NCI-H526 (cell line): ENCODE measurements at places on chromosomes 11 and 22.
A peak's percentile ranks its signal among the peaks of the same experiment; 100 is the strongest.

DNA sequence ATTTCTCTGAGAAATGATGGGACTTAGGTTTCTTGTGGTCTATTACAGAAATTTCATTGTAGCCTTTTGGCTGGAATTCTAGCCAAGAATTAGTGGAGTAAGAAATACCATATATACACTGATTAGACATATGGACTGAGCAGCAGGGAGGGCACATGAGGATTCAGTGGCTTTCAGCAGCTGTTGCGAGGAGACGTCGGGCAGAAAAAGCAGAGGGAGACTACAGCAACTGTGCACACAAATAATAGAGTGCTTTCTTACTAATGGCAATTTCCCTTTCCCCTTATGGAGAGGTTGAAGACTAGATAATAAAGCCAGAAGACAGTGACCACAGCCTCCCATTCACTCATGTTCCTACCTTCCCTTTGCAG, 35.4 kb upstream of the CCDC34 start:
- DNase-seq: no peak

DNA sequence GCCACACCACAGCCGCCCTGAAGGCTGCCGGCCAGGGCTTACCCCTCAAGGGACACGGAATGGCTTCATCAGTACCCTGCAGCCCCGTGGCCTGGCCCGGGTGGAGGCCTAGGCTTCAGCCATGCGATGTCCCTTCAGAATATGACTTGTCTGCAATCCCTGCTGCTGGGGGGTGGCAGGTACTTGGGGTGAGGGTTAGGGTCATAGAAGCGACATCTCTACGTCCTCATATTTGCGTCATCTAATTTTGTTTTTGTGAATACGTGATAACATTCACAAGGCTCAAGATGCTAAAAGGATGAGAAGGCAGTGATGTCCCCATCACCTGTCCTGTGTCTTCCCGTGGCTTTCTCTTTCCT, 6.4 kb downstream of the CCND1 start:
- DNase-seq: no peak

- DNase-seq: no peak
These were observed 161.0 kb downstream of the FEZ1 start for GRCh38 chr11:125335106-125335505.

DNA sequence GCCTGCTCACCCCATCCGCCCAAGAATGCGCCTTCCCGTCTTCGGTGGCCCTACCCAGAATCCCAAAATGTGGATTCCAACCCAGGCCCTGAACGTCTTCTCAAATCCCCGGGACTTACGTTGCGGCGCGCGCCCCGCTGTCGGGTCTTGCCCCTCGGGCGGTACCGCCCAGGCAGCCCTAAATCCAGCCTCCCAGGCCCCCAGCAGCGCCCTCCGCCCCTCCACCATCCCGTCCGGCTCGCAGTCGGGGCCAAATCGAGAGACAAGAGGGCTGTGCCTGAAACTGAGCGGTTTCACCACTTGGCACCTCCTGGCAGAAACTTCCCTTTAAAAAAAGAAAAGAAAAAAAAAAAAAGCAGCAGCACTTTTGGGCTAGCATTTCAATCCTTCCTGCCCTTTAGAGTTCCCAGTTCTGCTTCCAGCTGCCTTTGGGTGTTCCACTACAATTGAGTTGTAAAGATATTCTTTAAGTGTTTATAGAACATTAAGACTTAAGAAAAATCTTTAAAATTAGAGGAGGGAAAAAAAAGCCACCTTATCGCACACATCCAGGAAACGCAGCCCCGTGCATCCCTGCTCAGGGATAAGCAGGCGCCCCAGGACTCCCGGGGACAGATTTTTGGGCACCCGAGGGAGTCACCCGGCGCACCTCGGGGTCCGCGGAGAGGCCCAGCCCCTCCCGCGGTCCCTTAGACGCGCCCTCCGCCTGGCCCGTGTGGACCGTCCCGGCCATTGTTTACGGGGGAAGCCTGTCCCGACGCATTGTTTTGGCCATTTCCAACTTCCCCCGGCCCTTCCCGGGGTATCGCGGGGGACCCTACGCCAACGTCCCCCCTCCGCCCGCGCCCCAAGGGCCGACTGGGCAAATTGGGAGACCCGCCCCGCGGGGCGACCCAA, 57.6 kb downstream of the KCNJ4 start:
- DNase-seq: peak; percentile 28

DNA sequence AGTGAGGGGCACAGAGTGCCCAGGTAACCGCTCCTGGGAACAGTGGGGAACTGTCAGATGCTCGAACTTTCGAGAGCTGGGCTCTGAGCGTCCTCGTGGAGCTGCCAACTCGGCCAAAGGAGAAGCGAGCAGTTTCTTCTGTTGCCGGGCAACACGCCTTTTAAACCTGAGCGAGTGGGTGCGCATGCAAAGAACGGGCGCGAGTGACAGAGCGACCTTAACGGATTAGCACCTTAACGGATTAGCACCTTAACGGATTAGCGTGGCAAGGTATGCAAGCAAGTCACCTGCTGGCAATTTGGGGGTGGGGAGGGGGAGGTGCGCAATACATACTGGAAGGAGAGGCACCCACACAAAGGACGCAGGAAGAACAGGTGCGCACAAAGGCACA, 61.8 kb upstream of the PRODH start:
- DNase-seq: no peak

DNA sequence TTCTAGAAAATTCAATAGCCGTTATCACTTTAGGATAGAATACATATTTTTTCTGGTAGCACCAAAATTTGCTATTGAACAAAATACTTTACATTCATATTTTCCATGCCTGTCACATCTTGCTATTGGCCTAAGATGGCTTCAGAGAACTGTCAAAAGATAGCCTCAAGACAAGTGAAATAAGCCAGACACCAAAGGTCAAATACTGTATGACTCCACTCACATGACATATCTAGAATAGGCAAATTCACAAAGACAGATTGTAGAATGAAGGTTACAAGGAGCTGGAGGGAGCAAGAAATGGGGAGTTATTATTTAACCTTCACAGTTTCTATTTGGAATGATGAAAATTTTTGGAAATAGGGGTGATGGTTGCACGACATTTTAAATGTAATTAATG, 223.7 kb upstream of the ZC3H12C start:
- no peak for DNase-seq

DNA sequence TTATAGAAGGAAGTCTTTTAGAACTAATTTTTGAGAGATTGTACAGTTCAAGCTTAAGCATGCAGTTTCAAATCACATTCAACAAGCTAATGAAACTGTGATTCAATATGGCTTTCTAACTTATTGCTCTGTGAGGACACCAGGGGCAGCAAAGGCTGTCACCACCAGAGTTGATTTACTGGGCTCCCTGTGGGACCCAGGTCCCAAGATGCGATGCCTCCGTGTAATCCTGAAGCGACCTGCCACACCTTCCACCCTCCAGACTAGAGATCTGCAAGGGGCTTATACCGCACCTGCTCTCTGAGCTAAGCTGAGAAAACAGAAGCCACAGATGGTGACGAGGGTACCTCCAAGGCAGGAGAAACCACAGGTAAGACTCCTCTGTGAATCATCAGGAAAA, 918 bp upstream of the OR51Q1 start:
- no peak for DNase-seq

- DNase-seq: no peak
These were observed 7.8 kb downstream of the SLCO2B1 start for GRCh38 chr11:75158696-75159150.

- DNase-seq: no peak
These were observed 19.7 kb downstream of the ZNRF3 start for GRCh38 chr22:28903080-28903479.

DNA sequence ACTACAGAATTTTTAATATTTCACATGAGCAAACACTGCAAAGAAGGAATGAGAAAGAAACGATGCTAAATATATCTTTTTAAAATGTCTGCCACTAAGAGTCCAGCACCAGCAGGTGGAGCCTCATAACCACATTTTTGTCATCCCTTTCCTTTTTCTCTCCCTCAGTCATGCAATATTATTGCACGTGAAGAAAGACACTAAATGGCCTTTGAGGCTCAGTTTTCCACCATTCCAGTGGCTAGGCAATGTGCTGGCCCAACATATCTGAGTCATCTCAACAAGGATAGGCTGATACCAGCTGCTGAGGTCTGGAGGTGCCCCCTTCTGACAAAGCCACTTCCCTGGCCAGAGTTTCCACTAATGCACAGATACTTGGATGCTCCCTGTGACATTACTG, 1.8 kb downstream of the ALKBH8 start:
- peak; percentile 68 for DNase-seq

DNA sequence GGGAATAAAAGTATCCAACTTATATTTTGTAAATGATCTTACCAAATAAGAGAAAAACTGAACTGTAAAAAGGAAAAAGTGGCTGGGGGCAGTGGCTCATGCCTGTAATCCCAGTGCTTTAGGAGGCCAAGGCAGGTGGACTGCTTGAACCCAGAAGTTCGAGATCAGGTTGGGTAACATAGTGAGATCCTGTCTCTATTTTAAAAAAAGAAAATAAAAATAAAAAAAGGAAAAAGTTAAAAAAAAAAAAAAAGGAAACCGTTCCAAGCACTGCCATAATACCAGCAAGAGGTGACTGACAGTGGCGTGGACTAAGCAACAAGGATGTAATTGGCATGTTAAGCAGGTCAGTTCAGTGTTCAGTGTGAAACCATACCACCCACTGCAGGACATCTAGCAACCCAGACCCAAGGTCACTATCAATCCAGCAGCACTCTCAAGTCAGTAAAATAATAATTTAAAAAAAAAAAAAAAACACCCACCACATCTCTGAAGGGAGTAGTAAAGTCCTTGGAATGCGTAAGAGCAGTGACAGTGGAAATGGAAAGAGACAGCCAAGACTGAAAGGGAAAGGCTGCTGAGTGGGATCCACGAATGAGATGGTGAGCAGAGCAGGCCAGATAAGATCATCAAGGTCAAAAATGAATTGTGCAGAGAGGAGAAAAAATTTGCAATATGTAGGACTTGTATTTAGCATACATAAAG, 43.6 kb downstream of the MAPK1 start:
- no peak for DNase-seq

GRCh38 chr11:67600324-67601029, 6.3 kb upstream of the NDUFV1 start:
- DNase-seq: peak; percentile 33

DNA sequence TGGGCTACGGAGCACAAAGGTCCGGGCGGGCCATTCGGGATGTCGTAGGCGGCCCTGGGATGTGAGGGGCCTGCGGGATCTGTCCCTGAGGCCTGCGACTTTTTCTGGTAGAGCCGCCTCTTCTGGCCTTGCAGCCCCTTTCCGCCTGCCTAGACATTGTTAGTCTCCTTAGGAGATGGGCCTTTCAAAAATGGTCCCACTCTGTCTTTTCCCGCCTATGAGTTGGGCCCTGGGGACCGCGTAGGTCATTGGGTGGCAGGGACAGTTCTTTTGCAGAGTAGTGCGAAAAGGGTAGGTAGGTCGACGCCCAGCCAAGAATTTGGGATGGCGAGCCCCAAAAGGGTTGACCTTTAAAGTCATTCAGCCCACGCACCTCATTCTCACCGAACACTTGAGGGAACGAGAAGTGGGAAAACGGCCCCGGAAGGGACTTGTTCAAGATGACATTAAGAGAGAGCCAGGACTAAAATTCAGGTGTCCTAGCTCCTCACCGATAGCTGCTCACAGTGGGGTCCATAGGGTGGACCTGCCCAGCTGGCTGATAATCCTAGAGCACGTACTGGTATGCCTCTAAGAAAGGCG, 785 bp downstream of the OTUB1 start:
- DNase-seq: no peak

GRCh38 chr11:80327956-80328614, 887.3 kb upstream of the TENM4 start:
- no peak for DNase-seq

GRCh38 chr22:38258895-38259294, 13.9 kb downstream of the TMEM184B start:
- DNase-seq: no peak

GRCh38 chr11:8814923-8815240, 96.1 kb upstream of the AKIP1 start:
- DNase-seq: no peak

DNA sequence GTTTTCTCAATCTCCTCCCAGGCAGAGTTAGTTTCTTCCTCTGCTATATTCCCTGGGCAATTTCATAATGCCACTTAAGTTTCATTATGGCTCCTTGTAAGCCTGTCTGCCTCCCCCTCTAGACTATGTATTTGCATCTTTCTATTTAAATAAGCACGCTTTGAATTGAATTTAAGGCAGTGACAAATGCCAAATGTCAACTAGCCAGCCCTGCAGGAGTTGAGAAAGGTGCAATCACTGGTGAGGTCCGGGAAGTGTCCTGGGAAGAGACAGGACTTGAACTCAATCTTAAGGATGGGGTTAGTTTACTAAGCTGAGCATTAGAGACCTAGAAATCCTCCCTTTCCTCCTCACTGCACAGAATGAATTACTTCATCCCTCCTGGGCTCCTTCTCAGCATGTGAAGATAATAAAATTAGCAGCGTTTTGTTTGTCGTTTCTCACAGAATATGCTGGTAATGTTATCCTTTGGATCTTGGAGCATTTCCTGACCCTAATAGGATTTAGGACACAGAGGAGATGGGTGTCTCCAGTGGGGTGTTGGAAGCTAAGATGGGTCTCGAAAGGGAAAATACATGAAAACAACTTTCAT, 1.6 kb downstream of the TCP11L1 start:
- peak; percentile 42 for DNase-seq

DNA sequence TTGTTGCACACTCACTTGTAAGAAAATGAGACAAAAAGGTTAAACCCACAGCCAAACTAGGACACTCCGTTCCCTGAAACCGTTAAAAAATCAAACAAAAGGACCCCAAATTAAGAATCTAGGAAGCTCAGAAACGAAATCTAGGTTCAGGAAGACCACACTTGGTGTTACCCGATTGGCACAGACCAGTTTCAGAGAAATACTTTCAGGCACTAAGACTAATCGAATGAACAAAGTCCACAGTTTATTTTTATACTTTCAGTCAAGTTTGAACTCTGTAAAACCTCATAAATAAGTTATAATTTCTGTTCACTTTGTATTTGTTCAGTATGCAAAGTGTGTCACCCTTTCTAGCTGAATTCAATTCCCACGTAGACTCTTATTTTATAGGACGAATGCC, 38.8 kb upstream of the TTC12 start:
- no peak for DNase-seq

DNA sequence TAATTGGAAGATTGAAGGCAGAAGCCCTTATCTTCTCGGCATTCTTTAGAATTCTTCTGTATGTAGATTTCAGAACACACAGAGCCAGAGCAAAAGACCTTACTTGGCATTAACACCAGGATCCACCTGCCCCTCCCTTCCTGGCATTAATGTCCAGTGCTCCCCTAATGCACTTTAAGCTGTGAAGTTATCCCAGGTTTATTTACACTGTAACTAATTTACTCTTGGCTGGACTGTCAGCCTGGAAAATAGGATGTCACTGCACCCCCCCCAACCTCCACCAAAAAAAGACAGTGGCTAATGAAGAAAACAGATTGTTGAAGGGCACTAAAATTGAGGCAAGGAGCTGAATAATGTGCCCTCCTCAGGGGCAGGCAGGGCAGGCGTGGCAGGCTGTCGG, 30.1 kb downstream of the TIMP3 start:
- no peak for DNase-seq

- peak; percentile 96 for DNase-seq
These were observed 2.3 kb downstream of the C1QTNF5 start for GRCh38 chr11:119338318-119338890.

GRCh38 chr11:7964261-7964660, 986 bp downstream of the NLRP10 start:
- DNase-seq: no peak

- DNase-seq: no peak
These were observed 54.1 kb upstream of the SLC25A1 start for GRCh38 chr22:19232623-19233022.

GRCh38 chr11:118514103-118514502, 13.2 kb upstream of the TTC36 start:
- DNase-seq: no peak
